Stimulated activated CD8-positive, alpha-beta memory T cell treated with anti-CD3 and anti-CD28 coated beads, Interleukin-4, amount 100 ng/mL, for 4 hours (primary cell): ENCODE measurements at places on chromosomes 2 and 18.

DNA sequence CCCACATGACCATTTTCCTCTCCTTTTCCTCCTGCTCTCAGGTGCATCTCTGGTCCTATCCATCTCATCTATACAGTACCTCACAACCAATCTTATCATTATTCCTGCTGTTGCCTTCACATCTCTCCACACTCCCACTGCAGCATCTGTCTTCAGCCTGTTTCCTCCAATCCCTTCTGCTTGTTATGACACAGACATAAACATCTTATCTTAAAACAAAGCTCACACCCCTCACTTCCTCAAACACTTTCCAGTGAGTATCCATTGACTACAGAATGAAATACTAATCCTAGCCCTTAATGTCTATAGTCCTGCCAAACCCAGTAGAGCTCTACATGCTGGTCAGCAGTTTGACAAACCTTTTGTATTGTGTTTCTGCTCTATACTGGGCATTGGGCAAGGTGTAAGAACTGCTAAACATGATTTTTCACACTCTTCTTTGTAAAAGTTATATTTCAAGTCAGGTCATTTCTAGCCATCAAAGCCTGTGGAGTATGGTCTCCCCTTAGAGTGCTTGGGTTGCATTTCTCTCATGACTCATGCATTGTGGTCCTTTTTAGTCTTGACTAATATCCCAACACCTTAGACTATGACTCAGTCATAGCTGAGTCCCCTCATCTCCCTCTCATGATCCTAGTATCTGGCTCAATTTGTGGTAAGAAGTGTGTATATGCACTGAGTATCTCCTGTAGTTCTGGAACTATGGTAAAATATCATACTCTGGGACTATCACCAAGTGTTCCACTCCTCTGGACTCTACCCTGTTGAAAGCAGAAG lies 187.0 kb downstream of the CYRIA start:
- no peak for DNase-seq

DNA sequence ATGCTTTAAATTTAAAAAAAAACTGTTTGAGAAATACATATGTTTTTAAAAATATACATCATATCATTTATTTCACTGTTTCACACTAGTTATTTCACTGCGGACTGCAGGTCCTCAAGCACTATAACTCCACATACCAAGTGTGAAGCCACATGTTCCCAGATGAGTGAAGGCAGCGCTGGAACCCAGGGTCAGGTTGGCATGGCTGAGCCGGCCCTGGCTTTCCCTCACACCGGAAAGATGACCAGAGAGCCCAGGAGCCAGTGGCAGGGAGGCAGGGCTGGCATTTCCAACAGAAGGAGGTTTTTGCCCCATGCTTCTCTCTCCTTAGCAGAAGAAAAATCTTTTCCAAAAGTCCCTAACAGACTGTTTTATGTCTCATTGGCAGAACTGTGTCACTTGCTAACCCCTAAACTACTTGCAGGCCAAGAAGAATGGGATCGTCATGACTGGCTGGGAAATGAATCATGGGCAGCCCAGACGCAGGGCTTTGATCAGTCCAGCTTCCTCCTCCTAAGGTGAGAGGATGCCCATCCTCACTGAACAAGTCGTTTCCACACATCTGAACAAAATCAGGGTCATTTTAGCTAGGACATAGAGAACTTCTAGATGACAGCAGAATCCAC lies 287.6 kb upstream of the HNRNPA3 start:
- DNase-seq = no peak

DNA sequence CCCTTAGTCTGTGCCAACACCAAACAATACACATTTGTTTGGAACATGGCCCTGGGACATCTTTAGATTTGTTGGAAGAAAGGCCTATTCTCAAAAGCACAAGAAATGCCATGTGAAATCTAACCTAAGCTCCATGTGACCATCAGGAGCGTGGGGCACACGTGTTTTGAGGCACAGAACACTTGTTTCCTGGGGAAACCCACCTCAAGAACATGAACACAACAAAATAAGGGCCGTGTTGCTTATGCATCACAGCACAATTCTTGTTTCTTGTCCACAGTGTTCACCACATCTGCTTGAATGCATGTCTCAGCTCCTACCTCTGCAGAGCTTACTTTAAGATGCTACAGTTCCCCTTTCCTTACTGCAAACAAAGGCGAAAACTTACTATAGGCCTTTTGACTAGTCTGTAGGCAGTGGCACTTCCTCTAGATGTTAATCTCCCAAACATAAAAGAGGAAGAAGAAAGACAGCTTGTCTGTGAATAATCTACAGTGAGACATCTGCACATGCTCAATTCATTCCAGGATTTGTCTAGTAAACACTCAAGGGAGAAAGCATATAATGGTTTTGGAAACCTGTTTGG lies 165.0 kb downstream of the ANKRD44 start:
- DNase-seq = no peak

DNA sequence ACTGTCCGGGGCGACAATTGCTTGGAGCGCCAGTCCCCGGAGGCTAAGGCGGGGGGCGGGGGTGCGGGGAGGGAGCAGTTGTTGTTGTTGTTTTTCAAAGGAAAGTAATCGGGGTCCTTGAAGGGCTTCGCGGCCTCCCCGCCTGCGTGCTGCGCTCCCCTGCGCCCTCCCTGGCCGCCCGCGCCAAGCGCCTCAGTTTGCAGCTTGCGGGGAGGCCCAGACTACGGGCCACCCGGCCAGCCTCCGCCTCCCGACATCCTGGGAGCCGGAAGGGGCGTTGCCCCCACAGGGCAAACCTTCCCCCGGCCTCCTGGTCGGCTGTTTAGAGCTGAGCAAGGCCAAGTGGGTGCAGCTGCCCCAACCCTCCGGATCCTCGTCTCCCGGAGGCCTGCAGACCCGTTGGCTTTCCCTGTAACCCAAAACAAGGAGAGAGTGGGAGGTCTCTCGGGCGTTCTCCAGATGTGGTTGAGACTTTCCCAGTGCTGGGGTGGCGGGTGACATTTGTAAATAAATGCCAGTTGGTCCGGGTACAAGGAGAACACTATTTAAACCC lies 3.7 kb upstream of the SIX3 start:
- DNase-seq = no peak

- DNase-seq = no peak
These were observed 45.7 kb upstream of the RALBP1 start for GRCh38 chr18:9429662-9429993.

DNA sequence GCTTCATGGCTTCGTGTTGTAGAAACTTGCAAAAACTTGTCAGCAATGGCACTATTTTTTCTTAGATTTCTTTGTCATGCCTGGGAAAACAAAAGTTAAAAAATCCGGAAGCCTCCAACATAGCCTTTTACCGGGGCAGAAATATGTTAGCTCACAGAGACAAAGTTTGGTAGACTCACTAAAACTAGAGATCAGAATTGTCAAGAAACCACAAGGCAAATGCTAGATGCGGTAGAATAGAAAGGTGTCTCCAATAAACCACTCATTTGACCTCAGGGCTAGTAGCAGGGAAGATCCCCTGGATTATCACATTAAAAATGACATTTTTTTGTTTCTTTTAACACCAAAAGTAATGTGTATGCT lies 405 bp downstream of the CASP10 start:
- no peak for DNase-seq

- DNase-seq = no peak
These were observed 324.9 kb upstream of the SLC14A2 start for GRCh38 chr18:45290364-45290763.

DNA sequence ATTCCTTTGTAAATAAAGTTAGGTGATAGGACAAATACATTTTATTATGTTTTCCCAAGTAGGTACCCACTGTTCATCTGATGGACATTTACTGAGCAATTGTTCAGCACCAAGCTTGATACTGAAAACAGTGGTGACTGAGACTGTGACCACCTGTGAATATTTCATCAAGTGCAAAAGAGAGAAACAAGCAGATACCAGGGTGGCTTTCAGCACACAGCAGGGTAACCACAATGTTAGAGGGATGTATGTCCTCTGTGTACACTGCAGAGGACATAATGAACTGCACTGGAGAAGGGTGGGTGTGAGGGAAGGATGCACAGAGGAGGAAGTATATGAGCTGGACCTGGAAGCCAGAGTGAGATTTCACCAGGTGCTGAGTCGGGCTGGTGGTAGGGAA lies 411.8 kb downstream of the RAD51AP2 start:
- DNase-seq = no peak

- no peak for DNase-seq
These were observed 18.9 kb upstream of the KLHL23 start for GRCh38 chr2:169714699-169715098.

DNA sequence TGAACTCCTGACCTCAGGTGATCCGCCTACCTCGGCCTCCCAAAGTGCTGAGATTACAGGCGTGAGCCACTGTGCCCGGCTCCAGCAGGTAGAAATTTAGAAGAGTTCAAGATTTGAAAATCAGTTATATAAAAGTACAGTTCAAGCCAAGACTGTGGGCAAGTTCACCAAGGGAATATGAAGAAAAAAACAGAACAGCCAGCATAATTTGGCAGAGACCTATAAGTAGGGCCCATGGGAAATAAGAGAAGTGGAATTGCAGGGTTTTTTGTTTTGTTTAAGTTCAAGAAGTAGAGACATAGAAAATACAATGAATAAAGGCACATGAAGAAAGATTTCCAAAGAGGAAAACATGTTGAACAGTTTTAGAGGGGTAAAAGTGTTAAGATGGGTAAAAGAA lies 57.9 kb downstream of the BAZ2B start:
- no peak for DNase-seq

DNA sequence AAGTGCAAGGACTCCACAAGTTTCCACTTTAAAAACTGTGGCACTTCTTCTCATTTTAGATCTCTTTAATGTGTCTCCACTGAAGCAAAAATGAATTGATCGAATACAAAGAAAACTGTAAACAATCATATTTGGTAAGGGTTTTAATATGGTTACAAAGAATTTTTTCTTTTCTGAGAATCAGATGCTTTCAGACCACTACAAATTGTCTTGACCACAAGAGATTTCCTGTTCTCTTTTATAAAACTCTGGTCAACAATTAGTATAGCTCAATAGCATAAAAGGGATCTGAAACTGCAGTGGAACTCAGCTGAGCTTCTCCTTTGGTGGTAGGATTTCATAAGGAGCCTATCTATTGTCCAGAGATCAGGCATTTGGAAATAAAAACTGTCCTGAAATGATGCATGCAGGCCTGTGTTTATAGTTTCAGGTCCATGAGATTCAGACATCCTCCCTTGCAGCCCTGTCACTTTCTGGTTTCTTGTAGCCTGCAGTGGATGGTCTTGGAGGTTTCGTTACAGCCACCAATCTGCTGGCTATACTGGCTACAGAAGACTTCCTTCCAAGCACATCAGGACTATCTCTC lies 120.0 kb downstream of the DOCK10 start:
- no peak for DNase-seq
